Activated CD4-positive, alpha-beta T cell treated with anti-CD3 and anti-CD28 coated beads for 24 hours (primary cell): ENCODE measurements at places on chromosomes 7 and 10.

- DNase-seq = no peak
These were observed 61.1 kb upstream of the CCDC71L start for GRCh38 chr7:106721816-106722785.

GRCh38 chr10:46227571-46227935 lies 59.2 kb upstream of the ANTXRL start:
- DNase-seq = no peak

DNA sequence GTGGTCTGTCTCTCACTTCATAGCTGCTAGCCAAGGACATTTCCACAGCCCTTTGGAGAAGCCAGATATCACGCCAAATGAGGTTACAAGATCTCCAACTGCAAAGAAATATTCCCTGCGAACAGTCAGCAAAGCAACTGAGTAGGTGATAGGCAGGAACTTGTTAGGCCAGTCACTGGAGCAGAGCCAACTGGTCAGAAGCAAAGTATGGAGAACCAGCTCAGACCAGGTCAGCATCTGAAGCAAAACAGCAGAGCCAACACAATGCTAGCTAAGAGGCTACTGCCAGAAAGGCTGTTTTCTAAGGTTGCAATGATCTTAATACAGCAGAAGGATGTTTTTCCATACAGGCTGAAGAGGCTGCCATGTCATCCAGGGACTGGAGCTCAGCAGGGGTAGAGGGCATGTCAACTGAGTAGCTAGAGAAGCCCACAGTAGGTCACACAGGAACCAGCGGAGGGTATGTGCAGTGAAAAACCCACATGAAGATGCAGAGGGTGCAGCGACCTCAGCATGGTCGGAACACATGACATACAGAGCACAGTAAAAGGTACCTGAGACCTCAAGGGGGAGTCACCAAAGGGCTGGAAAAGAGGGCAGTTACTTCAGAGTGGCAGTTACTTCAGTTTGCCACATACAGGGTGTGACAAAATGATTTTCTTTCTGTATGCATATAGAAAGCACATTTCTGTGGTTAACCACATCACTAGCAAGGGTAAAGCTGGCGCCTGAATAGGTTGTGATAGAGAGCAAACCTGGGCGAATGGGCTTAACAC lies 8.9 kb downstream of the SEC31B start:
- peak; percentile 38 for DNase-seq

DNA sequence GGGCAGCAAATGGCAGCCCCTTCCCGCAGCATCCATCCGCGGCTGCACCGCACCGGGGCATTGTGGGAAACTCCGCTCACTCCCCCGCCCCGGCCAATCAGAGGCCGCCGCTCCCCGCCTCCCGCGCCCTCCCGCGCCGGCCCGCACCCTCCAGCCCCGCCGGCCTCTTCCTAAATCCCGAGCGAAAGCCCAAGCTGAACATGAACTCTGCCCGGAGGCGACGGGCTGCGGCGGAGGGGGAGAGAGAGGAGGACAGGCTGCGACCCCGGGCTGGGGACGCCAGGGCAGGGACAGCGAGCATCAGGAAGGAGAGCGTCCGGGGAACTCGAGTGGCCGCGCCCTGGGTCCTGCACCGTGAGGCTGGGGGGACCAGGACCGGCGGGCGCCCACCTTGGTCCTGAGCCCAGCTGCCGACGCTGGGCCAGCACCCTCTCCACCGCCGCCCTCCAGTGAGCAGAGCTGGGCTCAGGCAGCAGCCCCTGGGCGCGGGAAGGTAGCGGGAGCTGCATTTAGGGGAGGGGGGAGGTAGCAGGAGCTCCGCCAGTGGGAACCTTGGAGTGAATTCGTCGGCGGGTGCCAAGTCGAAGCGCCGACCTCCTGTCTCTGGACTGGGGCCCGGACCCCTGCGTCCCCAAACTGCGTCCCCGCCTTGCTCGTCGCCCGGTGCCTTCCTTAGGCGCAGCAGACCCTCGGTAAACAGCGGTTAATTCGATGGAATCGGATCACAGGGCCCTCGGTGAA lies at the start of gene DGKI:
DGKI (minus strand) TSS at position 148 of the 741 bp plus-strand sequence.
- no peak for DNase-seq

DNA sequence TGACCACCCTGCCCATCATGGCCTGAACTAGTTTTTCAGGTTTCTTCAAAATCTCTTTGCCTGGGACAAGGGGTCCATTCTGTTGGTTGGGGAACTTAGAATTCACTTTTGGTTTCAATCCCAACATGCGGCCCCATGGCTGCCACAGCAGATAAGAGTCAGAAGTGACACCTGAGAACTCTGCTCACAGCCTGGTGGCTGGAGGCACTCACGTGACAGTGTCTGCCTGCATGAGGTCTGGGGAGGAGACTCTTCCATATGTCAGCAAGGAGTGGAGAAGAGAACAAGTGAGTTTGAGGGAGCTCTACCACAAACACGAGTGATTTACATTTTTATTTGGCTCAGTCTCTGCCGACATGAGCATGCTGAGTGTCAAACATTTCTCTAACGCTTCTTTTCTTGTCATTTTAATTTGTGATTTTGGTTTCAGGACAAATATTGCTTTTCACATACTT lies 370.4 kb downstream of the TNS3 start:
- no peak for DNase-seq

GRCh38 chr10:20254078-20254477 lies 437.8 kb downstream of the PLXDC2 start:
- no peak for DNase-seq

- DNase-seq = no peak
These were observed 248.8 kb upstream of the ZMIZ1 start for GRCh38 chr10:78820007-78820362.

GRCh38 chr7:37095122-37095521 lies 353.5 kb downstream of the ELMO1 start:
- DNase-seq = no peak

DNA sequence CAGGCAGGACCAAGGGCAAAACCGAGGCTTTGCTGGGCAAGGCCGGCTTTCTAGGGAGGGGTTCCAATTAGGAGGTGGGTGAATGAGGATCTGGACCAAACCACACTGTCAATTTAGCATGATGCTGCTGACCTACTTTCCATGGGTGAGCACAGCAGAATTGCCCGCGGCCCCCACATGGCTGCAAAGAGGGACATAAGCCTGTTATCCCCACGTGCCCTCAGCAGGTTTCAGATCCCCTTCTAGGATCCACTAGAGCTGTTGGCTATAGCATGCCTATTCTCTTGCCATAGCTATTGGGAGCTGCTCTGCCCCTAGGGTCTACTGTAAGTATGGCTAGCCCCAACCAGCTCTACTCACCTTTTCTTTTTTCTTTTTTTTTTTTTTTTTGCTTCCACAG lies 102.8 kb downstream of the COL13A1 start:
- no peak for DNase-seq

- peak; percentile 20 for DNase-seq
These were observed 4.5 kb downstream of the STAM start for GRCh38 chr10:17648243-17649035.

- DNase-seq = no peak
These were observed 67.5 kb upstream of the LRRC18 start for GRCh38 chr10:49007129-49007528.

DNA sequence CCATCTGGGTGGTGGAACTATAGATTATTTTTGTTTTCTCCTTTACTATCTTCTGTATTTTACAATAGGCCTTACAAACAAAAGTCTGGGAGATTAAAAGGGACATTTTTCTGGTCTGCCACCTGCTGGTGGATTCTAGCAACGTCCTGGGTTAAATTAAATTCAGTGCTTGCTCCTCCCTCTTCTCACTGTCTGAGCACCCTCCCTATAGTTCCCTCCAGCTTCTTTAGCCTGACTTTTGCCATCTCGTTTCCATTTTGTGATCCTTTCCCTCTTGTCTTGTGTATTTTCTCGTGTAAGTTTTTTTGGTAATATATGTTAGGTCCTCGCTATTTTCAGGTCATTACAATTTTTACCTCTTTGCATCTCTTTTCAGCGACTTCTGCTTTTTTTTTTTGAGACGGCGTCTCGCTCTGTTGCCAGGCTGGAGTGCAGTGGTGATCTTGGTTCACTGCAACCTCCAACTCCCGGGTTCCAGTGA lies 16.1 kb downstream of the ANKRD16 start:
- DNase-seq = peak; percentile 56

GRCh38 chr10:71964743-71965515 lies 734 bp downstream of the CHST3 start:
- DNase-seq = peak; percentile 33

- no peak for DNase-seq
These were observed 506 bp downstream of the CTTNBP2 start for GRCh38 chr7:117872561-117873309.

DNA sequence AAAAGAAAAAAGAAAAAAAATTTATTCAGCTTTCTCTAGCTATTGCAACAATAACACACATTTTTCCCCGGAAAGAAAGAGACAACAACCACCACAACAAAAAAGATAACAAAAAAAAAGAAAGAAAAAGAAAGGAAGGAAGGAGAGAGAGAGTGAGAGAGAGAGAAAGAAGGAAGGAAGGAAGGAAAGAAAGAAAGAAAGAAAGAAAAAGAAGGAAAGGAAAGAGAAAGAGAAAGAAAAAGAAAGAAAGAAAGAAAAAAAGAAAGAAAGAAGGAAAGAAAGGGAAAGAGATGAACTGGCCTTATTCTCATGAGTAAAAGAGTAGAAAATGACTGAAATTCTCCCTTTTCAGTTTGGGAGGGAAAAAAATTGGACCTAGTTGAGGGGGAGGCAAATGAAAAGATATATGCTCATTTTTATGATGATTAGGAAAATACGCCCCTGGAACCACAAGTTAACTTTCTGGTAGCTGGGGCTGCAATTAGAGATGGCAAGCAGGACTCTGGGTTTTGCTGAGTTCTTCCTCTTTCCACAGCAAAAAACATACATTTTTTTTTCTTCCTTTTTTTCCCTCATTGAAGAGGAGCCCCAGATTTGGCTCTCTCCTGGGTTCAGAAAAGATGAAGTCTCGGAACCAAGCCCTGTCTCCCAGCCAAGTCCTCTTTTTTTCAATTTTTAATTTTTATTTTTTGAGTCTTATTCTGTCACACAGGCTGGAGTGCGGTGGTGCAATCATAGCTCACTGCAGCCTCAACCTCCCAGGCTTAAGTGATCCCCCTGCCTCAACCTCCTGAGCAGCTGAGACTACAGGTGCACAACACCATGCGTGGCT lies 12.6 kb upstream of the PRDX3 start:
- DNase-seq = no peak

DNA sequence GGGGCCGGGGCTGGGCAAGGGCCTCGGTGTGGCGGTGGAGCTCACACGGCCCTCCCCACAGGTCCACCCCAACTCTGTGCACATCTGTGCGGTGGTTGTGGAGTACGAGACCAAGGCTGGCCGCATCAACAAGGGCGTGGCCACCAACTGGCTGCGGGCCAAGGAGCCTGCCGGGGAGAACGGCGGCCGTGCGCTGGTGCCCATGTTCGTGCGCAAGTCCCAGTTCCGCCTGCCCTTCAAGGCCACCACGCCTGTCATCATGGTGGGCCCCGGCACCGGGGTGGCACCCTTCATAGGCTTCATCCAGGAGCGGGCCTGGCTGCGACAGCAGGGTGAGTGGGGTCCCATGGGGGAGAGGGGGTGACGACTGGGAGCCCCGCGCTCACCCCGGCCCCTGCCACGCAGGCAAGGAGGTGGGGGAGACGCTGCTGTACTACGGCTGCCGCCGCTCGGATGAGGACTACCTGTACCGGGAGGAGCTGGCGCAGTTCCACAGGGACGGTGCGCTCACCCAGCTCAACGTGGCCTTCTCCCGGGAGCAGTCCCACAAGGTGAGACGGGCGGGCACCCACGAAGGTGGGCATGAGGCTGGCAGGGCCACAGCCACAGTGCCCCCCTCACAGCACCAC lies 8.8 kb downstream of the TMEM120A start:
- no peak for DNase-seq

- no peak for DNase-seq
These were observed 94.5 kb downstream of the OR13A1 start for GRCh38 chr10:45220931-45221330.

- DNase-seq = no peak
These were observed 234.2 kb downstream of the REEP3 start for GRCh38 chr10:63755441-63755840.

DNA sequence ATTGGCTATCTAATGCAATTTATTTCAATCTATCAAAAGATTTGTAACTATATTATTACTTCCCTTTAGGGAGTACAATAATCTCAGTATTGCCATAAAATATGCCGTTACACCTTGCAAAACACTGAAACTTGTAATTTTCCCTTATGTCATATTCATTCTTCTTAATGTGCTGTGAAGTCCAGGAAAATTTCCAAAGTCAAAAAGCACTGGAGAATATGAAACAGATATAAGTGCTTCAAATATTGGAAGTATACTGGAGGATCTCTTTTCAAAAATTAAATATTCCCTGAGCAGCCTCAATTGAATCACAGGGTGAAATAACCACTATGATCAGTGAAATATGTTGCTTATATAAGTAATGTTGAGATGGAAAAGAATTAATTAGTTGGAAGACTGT lies 356.0 kb downstream of the PPP1R3A start:
- DNase-seq = no peak

- peak; percentile 44 for DNase-seq
These were observed 455.3 kb downstream of the REEP3 start for GRCh38 chr10:63976538-63976937.

- no peak for DNase-seq
These were observed 497.6 kb upstream of the LRRN3 start for GRCh38 chr7:110593355-110593754.

GRCh38 chr7:52842202-52842900 lies 193.1 kb upstream of the POM121L12 start:
- DNase-seq = no peak

- DNase-seq = no peak
These were observed 122.9 kb upstream of the MYO3A start for GRCh38 chr10:25811052-25811685.

GRCh38 chr10:96642973-96643372 lies 56.2 kb upstream of the TM9SF3 start:
- peak; percentile 57 for DNase-seq

DNA sequence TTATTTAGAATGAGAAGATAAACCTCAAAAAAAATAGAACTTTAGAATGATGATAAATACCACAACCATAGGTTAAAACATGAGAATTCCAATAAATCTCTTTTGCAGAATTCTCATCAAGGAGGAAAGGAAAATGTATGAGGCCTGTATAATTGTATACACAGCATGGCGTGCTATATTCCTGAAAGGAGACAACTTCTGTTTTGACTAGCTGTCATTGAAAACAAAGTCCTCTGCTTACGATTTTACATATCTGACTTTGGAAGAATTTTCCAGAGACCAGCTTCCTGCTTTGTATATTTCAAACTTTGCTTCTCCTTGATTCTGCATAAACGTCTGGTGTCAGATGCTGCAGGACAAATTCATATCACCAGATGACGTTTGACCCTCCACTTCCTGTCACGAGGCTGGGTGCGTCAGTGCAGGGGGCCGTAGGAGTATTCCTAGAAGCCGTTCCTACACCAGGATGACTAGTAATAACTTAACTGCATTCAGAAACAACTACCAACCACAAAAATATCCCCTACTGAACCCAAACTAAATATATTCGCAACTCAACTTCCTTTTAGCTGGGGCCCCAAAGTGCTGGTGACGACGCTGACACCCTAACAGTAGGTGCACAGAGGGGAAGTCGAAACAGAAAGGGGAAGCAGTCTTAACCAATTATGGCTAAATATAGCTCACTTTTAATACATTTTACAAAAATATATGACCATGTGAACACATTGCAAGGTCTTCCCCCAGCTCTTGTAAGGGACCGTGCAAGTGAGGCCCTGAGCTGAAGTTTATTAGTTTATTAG lies 178.6 kb upstream of the INHBA start:
- DNase-seq = peak; percentile 63
